ENCODE measurements at places on chromosomes 11 and 22.

- DNase-seq: no peak
Observed at GRCh38 chr11:68581439-68581838, 102.9 kb upstream of the GAL start.

DNA sequence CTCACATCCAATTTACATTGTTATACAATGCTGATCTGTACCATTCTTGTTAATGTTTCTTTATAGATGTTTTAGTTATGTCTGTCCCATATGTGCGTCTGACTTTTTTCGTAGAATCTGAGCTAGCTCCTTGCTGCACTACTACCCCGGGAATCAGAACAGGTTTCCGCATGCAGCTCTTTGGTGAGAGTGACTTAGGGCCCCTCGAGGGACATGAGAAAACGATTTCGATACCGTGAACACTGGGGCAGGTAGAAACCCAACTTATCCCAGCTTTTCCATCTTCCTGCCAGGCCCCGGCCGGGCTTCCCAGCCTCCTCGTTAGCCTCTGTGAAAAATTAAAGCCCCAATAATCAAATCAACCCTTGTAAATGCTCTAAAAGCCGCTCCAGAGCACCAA is 23.4 kb upstream of the PKNOX2 start:
- DNase-seq: no peak

- no peak for DNase-seq
Observed at GRCh38 chr11:76760236-76760635, 22.9 kb upstream of the TSKU start.

DNA sequence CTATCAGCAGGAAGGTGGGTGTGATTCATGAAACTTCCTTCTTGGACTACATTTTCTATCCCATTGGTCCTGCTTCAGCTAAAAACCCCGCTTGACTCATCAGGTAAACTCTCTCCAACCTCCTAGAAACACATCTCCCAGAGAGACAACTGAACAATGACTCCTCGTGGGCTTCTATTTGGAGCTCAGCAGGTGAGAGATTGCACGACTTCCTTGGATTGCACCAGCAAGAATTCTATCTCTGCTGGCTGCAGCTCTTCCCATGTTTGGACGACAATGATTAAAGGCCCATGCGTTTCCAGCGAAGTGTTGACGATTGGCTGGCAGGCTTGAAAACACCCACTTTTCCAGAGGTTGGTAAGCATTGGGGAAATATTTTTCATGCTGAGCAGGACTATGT is 216.1 kb upstream of the NTM start:
- DNase-seq: no peak

- DNase-seq: no peak
Observed at GRCh38 chr11:2524446-2525165, 79.8 kb downstream of the KCNQ1 start.

- no peak for DNase-seq
Observed at GRCh38 chr11:22130462-22131053, 62.3 kb upstream of the ANO5 start.

DNA sequence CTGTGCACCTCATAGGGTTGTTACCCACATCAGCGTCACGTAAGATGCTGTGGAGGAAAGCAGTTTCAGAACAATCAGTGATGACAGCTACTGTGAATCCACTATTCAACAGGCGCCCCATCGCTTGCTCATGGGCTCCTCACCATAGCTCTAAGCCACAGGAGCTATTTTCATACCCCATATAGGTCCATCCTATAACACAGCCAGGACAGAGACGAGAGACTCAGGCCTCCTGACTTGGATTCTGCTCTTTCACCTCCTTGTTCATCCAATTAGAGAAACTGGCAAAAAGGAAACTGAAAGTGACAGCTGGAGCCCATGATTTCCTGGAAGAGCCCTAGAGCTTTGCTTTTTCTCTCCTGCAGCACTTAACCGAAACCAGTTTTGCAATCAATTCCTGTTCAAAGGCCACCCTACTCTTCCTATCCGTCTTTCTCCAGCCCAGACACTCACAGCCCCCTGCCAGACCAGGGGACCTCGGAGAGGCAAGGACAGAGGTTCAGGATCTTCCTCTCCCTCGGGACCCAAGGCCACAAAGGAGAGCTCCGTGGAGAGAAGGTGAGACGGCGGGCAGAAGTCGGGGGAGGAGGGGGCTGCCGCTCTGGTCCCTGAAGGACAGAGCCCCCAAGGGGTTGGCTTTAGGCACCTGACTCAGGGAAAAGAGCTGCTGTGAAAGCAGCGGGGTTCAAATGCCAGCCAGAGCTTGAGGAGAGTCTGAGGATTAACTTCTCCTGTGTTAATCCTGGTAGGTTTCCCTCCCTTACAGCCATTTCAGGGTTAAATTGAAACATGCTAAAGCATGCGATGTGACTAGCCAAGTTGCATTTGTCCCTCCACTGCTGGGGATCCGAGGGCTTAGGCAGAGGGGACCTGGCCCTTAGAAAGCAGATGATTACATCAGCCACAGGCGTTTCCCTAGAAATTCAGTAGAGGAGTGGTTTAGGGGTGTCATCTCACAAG is at the start of gene APOL6:
APOL6 (plus strand) TSS at position 381 of the 960 bp plus-strand sequence. CDS start 7,980 bp downstream, outside the sequence.
- DNase-seq: peak; percentile 52

GRCh38 chr11:2558397-2558796 is 113.6 kb downstream of the KCNQ1 start:
- no peak for DNase-seq
